Stimulated activated CD4-positive, alpha-beta T cell treated with anti-CD3 and anti-CD28 coated beads, Interleukin-1b, Interleukin-23, amount 100 ng/mL, for 48 hours (primary cell): ENCODE measurements at places on chromosomes 3 and 15.

DNA sequence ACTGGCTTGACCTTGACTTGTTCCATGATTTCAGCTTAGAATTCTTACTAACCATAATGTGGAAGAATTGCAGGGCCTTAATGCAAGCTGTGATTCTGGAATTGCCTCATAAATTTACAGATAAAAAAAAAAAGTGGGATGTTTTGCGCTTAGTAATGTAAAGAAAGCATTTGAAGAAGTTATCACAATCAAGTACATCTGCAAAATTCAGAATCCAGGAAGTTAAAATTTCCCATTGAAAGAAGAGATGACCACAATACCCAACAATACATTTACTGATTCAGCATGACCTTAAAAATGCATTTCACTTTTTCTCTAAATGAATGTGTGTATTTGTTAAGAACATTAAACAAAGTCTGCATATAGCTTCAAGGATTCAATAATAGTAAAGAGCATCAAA is 65.1 kb upstream of the CCNL1 start:
- DNase-seq, result no peak

DNA sequence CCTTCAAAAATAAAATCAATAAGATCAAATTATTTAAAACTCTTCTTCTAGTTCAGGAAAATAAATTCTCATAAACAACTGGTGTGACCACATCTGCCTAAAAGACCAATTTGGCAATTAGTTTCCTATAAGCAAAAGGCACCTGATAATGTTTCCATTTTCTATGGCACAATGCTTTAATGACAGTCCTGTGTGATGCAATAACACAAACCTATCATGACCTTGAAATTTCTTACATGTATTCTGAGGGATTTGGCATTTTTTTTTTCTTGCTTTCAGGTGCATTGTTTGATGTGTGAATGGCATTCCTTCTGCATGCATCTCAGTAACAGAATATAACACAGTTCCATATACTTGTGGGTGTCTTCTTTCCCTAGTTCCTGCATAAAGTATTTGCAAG is 32.5 kb upstream of the FRMD5 start:
- no peak for DNase-seq

- no peak for DNase-seq
Observed at GRCh38 chr3:56629451-56629850, 53.6 kb downstream of the TASOR start.

DNA sequence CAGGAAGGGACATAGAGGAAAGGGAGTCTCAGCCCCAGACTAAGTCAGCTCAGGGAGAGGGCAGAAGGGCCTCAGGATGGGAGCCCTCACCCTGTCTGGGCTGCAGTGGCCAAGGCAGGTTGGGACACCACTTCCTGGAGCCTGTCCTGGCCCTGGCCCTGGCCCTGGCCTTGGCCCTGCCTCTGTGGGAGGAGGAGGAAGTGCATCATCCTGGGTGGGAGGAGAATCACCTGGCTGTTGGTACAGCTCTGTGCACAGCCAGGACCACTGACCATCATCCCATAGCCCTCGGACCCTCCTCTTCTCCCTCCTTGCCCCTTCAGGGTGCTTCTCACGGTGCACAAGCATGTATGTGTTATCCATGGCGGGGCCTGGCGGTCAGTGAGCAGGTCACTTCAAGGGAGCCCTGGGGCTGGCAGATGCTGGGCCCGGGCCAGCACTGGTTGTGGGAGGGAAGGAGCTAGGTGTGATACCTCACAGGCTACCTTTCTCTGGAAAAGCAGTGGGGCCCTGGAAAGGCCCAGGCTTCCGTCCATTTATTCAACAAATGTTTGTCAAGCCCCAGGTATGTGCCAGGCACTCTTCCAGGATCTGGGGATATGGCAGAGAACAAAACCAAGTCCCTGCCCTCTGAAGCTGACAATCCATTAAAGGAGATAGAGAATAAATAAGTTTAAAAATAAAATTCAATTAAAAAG is 8.2 kb upstream of the APEH start:
- DNase-seq, result no peak

GRCh38 chr15:39167164-39168058 is 413.5 kb upstream of the THBS1 start:
- no peak for DNase-seq

DNA sequence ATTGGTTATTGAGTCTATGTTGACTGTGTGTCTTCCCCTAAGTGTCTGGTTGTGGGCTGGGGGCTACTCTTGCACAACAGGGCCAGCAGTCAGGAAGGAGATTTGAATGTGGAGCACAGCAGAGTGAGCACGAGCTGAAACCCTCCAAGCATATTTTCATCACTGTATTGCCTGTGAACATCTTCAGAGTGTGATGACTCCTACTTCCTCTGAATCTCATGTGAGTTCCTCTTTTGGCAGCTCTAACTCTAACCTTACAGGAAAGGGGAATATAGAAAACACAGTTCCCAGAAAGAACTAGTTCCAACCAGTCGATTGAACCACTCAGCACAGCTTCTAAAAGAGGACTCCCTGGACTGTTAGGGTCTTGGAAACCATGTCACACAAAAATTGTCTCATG is 211.6 kb downstream of the RAP2B start:
- DNase-seq, result no peak

DNA sequence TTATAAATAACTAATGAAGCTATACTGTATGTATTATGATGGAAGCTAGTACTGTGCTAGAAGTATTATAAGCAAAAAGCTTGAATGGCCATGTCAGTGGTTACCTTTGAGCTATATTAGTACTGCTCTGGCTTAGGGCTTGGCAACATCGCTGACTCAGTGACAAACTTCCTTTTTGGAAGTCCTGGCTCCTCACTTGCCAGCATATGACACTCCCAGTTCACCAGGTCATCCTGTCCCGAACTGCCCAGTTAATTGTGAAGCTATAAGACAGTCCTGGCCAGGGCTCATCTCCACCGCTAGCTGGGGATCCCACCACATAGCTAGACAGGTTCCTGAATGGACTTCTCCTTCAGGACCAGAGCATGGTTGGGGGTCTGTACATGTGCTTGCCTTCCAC is 31.9 kb downstream of the RAB8B start:
- no peak for DNase-seq

DNA sequence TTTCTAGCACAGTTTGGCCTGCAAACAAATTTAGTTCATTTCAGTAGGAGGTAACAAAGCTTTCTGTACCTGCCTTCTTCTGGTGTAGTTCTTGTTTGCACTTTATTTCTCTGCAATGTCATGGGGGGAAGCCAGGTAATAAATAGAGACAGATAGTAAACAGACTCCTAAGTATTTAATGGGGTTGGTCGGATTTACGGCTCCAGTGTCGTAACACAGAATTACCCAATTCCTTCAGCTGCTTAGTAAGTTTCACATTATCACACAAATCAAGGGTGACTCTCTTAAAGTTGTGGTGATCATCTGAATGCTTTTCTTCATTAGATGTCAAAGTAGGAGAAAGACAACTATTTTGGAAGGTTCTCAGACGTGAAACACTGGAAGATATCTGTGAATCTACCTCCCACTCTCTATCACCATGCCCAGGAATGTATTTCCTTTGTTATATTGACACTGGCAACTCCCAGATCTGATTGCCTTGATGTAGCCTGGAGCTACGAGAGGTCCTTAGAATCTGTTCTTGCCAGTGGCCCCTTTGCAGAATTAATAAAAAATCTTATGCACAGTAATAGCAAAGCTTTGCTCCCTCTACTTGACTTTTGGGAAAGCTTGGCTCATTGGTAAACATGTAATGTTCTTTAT is 25.0 kb upstream of the TMC3 start:
- DNase-seq, result no peak

DNA sequence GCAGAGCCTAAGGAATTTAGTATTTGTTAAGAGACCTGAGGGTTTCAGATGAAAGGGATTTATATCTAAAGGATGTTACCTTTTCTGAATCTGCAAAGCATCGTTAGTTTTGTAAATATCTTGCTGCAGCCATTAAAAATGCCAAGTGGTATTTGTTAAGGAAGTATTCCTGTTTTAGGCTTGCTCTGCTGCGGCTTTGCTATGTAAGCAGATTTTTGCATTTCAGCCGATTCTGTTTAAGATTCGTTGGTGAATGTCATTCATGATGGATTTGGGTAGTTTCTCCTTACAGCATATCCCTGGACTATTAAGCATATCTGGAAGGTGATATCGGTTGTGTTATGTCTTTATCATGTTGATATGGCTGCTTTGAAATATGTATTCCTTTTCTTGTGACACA is 1.0 kb downstream of the USP8 start:
- no peak for DNase-seq

GRCh38 chr3:4766263-4766662 is 213.0 kb upstream of the BHLHE40 start:
- DNase-seq, result no peak

GRCh38 chr3:104347291-104347690 is 1019.4 kb upstream of the ALCAM start:
- no peak for DNase-seq
